ENCODE measurements at places on chromosomes 2 and 18.
A peak's percentile ranks its signal among the peaks of the same experiment; 100 is the strongest.

- DNase-seq = peak; percentile 53
These were observed 45.9 kb upstream of the NYAP2 start for GRCh38 chr2:225353579-225354085.

DNA sequence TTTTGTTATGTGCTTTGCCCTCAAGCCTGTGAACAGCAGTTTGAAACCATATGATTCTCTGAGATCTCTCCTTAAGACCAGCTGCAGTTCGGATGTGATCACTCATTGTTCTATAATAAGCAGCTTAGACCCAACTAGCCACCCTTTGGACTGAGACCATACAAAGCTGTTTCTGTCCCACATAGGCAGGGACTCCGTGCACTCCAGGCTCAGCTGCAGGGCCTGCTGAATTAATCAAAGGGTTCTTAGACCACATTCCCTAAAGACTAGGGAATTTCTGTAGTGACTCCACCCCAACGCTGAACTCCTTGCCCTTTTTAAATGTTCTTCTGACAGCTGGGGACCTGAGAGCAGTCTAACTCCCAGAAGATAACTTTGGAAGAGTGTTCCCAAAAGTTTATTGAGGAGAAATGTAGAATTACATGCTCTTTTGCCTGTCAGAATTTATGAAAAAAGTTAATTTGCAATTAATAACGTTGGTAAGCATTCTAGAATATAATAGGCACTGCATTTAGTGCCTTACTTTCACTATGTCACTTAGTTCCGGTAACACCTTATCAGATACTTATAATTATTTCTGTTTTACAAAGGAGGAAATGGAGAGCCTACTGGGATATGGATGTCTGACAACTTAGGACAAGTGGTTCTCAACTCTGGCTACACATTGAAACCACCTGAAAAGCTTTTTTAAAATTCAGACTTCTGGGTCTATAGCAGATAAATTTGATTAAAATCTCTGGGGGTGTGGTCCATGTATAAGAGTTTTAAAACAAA, 42.3 kb downstream of the GULP1 start:
- DNase-seq = no peak

DNA sequence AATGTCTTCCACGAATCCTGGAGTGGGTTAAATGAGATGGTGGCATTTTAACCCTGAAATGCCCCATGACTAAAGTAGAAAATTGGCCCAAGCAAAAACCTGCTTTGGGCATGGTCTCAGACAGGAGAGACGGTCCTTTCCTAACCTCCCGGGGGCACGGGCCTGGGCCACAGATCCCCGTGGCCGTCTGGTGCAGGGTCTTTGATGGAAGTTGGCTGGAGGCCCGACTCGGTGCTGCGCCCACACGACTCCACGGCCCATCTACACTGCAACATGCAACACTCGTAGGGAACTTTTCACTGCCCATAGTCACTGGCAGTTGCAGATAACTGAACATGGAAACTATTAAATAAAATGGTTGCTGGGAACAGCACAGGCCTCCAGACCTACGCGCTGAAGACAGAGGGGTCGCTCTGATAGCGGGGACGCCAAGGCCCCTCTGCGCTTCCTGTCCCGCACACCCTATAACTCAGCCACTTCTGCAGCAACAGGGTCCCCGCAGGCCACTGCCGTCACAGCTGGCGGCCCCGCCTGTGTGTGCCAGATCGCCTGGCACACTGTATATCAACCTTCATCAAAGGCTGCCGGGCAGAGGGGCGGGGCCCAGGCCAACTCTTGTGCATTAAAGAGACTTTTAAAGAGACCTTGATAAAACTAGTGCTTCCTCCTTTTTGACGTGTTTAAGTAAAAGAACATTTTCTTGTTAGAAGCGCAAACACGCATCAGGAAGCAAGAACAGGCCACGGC, 214.1 kb downstream of the TWIST2 start:
- DNase-seq = no peak

DNA sequence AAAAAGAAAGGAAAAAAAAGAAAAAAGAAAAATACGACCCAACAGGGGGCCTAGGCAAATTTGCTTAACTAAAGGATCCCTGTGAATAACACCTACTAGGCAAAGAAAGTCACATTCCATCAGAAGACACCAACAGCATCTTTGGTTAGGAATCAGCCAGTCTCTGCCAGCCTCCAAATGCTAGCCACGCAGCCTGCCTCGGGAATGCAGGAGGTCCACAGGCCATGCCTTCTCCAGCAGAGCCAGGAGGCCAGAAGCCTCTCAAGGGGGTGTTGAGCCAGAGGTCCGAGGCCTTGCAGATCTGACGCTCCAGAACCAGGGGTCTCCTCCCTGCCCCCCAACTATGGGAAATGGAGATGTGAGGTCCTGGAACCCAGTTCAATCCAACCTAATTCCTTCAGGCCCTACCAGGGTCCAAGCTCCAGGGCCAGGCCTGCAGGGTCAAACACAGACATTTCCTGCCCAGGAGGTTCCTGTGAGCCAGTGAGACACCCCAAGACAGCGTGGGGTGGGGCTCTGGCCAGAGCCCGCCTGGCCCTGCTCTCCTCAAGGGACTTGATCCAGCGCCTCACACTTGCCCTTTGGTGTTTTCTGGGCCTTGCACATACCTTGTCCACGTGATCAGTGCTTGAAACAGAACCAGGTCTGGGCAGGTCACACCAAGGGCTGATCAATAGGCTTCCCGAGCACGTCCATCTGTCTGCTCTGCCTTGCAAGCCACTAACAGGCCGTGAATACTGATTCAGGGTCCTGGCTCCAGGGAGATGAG, 289.6 kb upstream of the ID2 start:
- DNase-seq = no peak

GRCh38 chr2:51612387-51612786, 580.5 kb upstream of the NRXN1 start:
- DNase-seq = no peak

- no peak for DNase-seq
These were observed 23.3 kb downstream of the CHST10 start for GRCh38 chr2:100394111-100394641.

GRCh38 chr2:73063909-73064875, 7.3 kb downstream of the SFXN5 start:
- DNase-seq = peak; percentile 83

DNA sequence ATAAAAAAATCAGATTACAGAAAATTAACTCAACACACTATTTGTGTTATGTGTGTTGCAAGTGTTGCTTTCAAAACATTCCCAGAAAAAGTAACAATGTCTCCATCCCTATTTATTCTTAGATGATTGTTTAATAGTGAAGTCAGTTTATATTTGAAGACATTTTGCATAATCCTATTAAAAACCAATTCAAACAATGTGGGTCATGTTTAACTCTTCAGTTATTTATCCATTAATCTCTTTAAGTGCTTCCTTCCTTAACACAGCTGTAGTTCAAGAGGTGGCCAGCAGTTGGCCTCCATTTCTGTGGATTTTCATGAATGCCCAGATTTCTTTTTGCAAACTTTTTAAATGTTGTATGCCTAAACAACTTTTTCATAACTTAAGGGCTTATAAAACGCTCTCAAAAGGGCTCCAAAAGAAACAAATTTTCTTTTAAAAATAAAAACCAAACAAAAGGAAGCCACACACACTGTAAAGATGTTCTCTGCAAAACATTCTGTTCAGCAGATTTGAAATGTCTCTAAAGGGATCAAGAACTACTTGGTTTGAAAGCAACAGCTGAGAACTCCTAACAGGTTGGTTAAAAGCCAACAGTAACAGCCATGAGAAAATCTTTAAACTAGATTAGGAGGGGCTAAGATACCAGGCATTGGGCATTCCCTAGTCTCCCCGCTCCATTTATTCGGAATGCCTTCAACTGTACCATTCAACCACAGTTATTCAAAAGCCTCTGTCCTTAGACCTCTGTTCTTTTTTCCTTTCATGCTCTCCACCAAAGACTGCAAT, 71.5 kb downstream of the THADA start:
- DNase-seq = no peak

DNA sequence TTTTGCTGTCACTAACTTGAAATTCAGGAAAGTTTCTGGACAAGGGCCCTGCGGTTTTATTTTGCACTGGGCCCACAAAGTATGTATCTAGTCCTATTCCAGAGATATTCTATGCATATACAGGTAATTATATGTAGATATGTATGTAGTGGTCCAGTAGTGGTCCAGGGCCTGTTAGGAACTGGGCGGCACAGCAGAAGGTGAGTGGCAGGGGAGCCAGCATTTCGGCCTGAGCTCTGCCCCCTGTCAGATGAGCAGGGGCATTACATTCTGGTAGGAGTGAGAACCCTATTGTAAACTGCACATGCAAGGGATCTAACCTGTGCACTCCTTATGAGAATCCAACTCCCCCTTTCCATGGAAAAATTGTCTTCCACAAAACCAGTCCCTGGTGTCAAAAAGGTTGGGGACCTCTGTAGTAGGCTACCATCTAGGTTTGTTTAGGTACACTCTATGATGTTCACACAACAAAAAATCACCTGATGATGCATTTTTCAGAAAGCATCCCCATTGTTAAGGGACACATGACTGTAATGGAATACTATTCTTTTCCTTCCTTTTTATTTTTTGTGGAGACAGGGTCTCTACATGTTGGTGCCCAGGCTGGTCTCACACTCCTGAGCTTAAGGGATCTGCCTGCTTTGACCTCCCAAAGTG, 2.8 kb upstream of the PPP4R3B start:
- DNase-seq = no peak

- DNase-seq = no peak
These were observed 44.4 kb upstream of the OTOF start for GRCh38 chr2:26522325-26522724.

- DNase-seq = no peak
These were observed 499.0 kb downstream of the CPS1 start for GRCh38 chr2:211055438-211055837.

DNA sequence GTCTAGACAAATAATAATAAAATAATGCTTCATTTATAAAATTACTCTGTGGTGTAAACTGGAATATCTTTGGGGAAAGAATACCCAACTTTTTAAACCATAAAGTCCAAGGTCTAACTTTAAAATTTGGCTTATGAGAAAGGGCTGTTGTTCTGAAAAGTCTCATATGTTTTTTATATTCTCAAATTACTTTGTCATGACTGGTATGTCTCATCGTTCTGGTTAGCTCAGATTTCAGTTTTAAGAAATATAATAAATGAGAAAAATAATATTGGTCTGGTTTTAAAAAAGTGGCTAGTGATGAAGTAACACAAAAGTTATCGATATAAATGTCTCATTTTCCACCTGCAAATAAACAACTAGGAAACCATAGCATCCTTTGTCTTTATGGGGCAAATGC, 1658.1 kb downstream of the LRP1B start:
- DNase-seq = no peak

- DNase-seq = peak; percentile 97
These were observed 487.4 kb upstream of the ZEB2 start for GRCh38 chr2:145007093-145007959.

DNA sequence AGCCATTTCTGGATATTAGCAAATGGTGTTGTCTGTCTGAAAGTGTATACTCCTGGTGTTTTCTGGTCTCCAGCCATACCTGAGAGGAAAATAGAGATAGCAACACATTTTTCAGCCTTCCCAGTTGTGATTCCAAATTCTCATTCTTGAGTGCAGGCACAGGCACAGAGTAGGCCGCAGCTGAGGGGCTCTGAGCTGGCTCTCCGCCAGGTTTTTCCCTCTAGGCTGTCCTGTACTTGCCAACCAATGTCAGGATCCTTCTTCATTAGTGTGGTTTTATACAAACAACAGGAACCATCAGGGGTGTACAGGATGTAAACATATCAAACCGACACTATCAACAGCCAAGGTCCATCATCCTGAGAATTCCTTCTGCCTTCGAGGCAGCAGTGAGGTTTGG, 1733.6 kb upstream of the CELF4 start:
- no peak for DNase-seq

- no peak for DNase-seq
These were observed 375.9 kb upstream of the ACVR2A start for GRCh38 chr2:147468963-147469362.

DNA sequence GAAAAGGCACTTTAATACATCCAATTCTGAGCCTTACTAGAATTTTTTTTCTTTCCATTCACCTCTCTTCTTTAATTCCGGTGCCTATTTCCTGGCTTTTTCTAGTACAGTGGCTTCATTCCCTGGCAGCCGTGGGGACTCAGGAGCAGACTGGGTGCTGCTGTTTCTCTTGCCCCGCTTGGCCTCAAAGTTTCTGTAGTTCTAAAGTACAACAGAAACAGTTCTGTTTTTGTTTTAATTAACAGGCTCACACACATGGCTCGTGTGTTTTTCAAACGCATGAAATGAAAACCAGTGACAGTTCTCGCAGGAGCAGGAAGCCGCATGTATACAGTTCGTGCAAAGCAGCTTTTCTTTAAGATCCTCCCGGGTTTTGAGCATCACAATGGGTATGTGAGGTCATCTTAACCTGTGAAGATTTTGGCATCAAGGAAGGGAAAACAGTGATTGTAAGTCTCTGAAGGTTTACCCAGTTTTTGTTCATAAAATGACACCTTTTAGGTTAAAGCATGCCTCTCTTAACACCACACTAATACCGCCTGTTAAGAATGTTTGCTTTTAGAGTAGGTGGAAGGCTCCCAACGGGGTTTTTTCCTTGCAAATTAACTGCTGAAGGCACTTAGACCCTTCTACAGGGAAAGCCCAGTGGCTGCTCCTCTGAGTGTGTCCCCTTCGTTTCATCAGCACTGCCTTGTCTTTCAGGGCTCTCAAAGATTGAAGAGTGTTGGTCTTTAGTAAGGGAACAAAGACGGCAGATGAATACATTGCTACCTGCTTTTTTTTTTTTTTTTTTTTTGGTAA, 5.8 kb downstream of the FZD7 start:
- no peak for DNase-seq

GRCh38 chr2:112839407-112840067, 3.0 kb upstream of the IL1B start:
- no peak for DNase-seq

GRCh38 chr2:119408221-119408619, 23.4 kb upstream of the TMEM37 start:
- DNase-seq = no peak

DNA sequence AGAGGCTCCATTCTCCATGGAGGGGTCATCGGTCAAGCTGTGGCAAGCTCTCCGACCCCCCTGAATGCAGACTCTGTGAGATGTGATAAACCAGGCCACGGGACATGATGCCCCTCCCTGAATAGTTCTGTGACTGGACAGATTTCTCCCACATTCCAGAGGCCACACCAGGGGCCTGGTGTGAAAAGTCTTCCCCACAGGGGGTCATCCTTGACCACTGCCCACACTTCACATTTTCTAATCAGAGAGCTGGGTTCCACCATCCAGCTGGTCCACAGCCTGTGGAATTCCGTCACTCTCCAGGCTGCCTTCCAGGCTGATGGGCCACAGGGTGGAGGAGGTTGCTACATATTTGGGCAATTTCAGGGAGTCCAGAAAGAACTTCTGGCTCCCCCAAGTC, 51.3 kb upstream of the CYRIA start:
- DNase-seq = no peak

GRCh38 chr18:25734336-25734735, 356.1 kb downstream of the SS18 start:
- no peak for DNase-seq

GRCh38 chr2:5546181-5546580, 146.0 kb upstream of the SOX11 start:
- peak; percentile 20 for DNase-seq

- no peak for DNase-seq
These were observed 7.7 kb downstream of the CD302 start for GRCh38 chr2:159790323-159790722.

- DNase-seq = no peak
These were observed 35.5 kb upstream of the CYTIP start for GRCh38 chr2:157479081-157480027.

Measured in fibroblast of skin of abdomen (primary cell).